COLO829 (cell line): ENCODE measurements at places on chromosomes 12 and 14.

- no peak for DNase-seq
Measured at GRCh38 chr12:120390540-120391120, 21.7 kb upstream of the MSI1 start.

- peak; percentile 19 for DNase-seq
Measured at GRCh38 chr12:88633312-88633711, 53.0 kb upstream of the KITLG start.

DNA sequence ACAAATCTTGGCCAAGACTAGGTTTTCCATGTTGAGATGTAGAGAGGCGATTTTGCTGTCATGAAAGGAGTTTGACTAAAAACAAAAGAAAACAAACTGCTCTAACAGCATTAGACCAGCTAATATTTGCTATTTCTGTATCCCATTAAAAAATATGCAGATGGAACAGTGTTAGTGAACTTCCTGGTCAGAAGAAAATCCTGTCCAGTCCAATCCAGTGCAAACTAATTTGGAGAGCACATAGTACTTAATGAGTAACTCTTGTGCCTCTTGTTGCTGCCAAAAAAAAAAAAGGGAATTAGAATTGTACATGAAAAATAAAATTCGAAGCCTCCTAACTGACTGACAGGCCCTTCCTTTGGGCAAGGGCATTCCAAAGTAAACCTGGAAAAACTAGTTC is 298.8 kb downstream of the ETNK1 start:
- no peak for DNase-seq

DNA sequence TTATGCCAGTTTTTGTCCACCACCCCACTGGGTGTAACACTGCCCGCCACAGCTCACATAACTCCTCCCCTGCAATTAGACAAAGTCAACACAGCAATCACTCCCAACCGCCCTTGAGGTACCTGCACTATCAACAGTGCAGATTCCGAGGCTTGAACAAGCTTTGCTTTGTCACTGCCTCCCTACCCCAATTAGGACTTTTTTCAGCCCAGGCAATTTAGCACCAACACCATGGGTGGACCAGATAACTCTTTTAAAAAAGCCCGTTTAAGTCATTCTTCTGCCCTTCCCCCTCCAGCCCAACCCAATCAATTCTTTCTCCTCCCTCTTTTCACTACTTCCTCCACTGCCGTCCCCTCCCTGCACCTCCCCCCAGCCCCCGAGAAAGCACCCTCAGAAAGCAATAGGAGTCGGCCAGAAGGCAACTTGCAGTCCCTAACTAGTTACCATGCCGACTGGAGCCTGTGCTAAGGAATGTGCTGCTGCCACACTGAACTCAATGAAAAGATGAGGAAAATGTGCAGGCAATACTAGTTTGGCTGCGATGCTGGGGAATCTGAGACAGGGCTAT is 45.7 kb upstream of the OTX2 start:
- DNase-seq, result no peak

DNA sequence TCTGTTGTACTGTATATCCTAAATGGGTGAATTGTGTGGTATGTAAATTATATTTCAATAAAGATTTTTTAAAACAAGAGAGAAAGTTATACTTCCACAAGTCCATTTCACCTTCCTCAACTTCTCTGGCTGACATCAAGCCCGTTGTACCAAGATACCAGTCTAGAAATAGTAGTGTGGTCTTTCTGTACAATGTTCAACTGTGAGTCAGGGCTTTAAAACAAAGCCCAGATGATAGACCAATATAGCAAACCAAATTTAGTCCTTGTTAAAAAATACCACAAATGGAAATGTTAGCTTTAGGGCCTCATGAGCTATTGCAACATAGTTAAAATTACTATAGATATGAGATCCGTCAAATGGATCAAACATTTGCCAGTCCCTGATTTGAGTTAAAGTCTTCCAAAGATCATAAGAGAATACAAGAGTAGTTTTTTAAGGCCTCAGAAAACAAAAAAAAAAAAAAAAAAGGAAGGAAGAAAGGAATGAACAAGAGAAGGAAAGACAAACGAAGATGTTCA is 49.0 kb upstream of the EGLN3 start:
- DNase-seq, result no peak

DNA sequence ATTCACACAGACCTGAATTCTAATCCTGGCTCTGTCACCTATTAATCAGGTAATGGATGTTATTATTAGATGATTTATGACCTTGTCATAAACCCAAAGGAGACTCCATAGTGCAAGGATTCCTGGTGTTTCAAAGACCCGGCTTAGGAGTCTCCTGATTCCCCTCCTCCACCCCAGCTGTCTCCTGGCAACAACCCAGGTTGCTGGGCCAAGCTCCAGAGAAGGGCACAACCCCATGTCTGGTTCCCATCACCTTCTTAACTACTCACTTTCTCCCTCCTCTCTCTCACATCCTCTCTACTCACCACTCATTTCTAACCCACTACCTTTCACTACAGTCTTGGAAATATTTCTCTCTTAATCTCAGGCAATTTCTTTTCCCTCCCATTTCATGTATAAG is 41.6 kb downstream of the RHOJ start:
- no peak for DNase-seq

DNA sequence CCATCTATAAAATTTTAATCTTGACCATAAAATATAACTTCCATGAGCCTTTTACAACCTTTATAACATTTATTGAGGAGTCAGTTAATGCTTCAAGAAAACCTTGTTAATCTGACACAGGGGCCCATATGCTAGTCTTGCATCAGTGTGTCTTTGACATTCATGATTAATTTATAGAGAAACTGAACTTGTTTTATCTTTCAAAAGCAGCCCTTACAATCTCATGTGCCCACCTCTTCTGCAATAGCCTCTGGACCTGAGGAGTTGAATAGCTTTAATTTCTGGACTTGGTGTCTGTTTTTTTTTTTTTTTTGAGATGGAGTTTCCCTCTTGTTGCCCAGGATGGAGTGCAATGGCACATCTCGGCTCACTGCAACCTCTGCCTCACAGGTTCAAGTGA is 8.6 kb upstream of the LPCAT3 start:
- DNase-seq, result no peak

DNA sequence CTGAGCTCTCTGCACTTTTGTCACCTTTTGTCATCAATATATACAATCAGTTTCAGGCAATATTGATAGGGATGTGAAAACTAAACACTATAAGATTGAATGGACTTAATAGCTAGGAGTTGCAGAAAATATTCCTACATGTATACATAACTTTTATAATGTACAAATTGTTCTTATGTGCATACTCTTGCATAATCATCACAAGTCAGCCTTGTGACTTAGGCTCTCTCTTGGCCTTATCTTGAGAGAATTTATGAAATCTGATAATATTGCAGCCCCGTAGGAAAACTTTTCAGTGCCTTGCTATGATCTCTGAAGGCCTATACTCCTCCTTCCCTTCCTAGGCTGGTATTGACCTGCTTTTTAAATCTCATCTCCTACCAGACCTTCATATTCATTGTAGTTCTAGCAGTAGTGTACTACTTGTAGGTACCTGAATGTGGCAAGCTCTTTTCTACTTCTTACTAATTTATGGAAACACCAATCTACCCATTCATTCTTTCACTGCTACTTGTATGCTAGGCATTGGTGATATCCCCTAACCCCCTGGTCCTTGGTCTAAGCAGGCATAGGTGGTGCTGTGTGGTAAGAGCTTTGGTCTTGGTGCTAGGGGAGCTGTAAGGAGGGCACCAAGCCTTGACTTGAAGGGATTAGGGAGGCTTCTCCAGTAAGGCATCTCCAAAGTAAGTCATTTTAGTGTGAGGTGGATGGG is 100.0 kb downstream of the PRKCH start:
- DNase-seq, result no peak
